ENCODE measurements at places on chromosomes 4 and X. TPM values are rescaled to one million over a fixed set of nuclear protein-coding genes. Genes with fewer than 3 reads are reported as not detected.

- DNase-seq: no peak
These were observed 53.3 kb upstream of the BMP2K start for GRCh38 chr4:78722878-78723277.

GRCh38 chr4:165355900-165356300 lies 22.9 kb upstream of the CPE start:
- no peak for DNase-seq

DNA sequence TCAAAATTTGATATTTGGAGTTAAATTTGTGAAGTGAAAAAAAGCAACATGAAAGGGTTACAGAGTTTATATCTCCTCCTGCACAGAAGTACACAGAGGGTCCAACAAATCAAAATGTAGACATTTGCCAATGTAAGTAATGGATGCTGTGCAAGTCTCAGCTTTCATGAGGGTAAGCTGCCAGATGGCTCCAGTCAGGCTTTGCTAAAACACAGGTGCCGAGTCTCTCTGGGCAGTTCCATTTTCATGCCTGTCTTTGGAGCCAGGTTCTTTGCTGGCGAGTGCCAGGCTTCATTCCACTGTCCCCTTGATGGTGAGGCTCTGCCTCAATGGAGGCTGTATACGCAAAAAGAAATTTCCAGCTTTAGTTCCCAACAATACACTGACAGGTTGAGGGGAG lies 27.9 kb downstream of the SLC4A4 start:
- no peak for DNase-seq

Gene SPANXA1
- total RNA-seq: 2.1 TPM

GRCh38 chrX:70754169-70754848 lies 154.2 kb downstream of the TEX11 start:
- no peak for DNase-seq

DNA sequence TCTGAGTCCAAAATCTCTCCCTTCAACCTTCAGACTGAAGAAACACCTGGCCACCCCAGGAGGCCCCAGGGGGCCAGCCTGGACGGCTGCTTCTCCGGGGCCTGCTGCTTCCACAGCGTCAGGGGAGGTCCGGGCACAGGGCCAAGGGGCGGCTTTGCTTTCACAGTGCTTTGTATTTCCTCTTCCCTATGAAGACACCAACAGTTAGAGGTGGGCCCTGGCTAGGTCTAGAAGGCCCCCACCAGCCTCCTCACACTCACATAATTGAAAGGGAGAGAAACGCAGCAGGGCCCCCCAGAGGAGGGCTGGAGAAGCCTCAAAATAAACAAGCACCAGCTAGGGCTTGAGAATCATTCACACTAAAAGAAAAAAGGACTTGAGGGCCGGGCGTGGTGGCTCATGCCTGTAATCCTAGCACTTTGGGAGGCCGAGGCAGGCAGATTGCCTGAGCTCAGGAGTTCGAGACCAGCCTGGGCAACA lies 17.8 kb downstream of the SCD5 start:
- peak; percentile 55 for DNase-seq

Gene GPC4
- total RNA-seq: 2.4 TPM

- DNase-seq: no peak
These were observed 694 bp downstream of the TBL1X start for GRCh38 chrX:9465380-9466123.

Gene NR3C2
- 3.3 TPM for total RNA-seq

DNA sequence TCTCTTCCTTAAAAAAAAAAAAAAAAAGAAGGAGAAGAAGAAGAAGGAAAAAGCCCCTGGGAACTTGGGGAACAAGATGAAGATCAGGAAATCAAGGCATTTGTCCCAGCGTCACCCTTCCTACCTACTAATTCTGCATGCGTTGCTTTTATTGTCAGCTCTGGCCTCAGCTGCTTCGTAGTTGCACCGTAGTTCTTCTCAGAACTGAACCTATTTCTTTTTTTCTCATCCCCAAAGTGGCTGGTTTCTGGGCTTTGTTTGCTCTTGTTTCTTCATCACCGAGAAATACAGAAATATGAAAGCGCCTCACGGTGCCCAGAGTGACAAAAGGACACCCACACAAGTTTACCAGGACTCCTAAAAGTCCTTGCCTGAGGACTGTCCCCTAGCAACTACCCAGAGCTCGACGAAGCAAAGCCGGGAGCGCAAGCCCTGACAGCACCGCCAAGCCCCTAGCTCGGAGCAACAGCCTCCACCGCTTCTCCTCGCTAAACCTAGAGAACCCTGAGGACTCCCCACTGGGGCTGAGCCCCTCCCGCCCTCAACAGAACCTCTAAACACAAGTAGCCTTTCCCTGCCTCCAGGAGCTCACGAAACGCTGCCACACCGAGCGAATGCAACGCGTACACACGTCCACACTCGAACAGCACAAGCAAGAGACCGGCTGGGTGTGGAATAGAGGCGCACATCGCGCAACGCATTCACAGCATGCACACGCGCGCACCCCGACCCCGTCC lies 710 bp downstream of the PRKG2 start:
- no peak for DNase-seq

- DNase-seq: no peak
These were observed 26.2 kb downstream of the PRSS12 start for GRCh38 chr4:118326585-118326984.

DNA sequence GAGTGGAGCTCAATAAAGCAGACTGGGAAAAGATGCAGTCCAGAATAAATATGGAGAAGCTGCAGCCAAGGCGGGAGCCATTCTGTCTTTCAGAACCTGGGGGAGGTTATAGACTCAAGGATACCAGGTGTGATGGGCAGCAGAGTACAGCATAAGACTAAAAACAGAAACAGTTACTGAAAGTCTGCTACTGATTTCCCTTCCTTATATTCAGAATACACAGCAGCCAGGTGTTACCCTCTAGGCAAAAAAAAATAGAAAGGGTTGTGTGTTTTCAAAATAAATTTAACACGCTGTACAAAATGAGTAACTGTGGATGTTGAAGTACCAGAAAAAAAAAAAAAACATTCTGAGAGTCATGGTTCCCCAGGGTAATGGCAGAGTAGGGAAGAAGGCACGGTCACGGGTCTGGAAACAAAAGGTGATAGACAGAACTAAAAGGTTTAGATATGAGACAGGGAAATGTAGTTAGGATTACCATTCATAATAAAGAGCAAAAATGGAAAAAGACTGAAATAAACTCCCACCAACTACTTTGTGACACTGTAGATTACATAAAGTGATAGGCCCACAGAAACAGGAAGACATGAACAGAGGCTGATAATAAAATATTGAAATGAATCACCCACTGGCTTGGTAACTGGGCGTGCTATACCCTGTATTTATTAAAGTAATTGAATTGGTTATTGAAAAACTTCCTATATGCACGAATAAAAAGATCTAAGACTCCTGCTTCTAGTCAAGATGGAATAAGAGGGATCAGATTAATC lies 10.8 kb upstream of the HHIP start:
- DNase-seq: no peak

Gene ETDA
- total RNA-seq: not detected

- DNase-seq: no peak
These were observed 9.9 kb downstream of the FOXP3 start for GRCh38 chrX:49254639-49255038.

DNA sequence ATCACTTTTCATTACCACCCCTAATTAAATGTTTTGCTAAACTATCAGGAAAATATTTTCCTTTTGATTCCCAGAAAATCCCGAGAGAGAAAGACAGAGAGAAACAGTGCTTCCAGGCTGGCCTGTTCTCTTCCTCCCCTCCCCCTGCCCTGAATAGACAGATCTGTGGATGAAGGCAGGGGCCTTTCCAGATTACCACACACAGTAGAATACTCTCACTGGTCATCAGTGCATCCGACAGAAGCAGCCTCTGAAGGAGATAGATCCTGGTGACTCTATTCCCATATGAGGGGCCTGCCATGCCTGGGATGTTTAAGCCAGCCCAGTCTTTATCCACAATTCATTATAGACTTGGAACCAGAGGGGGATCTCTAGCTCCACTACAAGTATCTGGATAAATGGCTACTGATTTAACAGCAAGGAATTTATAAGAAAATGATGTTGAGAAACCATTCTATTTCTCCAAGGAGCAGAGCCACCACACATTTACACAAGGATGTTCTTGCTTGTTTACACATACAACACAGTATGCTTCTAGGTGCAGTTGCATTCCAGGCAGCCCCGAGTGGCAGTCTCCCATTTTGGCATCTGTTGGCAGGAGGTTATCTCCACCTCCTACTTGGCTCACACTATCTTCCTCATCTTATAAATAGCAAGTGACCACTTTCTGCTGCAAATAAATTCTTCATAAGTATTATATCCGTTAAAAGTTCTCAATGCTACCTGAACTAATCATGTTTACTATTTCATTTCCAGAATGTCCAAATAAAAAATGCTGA lies 115.8 kb downstream of the HS6ST2 start:
- no peak for DNase-seq

DNA sequence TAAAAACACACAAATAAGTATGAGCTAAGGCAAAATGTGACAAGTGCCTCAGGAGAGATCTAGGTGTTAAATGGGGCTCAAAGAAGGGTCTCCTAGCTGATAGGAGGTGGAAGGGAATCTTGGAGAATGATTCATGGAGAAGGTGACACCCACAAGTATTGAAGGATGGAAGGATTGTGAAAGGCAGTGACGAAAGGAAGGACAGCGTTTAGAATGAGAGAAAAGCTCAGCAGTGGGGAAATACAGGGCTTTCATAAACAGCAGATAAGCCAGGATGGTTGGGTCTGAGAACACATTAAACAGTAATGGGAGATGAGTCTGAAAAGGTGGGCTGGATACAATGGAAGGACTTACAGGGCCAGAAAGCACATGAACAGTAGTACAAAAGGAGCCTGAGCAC lies 11.5 kb downstream of the ANXA5 start:
- DNase-seq: no peak

- peak; percentile 13 for DNase-seq
These were observed at the start of gene HAND2 for GRCh38 chr4:173529477-173530325. TSS of gene HAND2 (minus strand) at chr4:173530229. CDS start at chr4:173529289, 940 bp downstream.

Gene VCX3A
- total RNA-seq: not detected

DNA sequence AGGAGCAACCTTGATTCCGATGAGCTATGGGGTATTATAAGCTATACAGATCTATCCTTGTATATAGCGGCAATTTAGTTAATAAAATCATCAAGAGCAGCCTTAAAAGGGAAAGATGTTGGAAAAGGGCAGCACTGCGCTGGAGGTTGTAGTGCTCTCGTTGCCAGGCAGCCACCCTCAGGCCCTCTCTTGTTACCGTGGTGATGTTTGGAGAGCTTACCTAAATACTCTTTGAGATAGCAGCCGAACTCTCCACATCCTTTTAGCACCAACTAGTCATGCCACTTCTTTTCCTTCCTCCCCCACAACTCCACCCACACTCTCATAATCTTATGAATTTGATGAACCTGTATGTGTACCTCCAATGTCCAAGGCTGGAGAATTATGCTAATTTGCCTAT lies 3.8 kb upstream of the RADX start:
- DNase-seq: no peak

- DNase-seq: no peak
These were observed 263.3 kb upstream of the CLNK start for GRCh38 chr4:10947898-10948297.

DNA sequence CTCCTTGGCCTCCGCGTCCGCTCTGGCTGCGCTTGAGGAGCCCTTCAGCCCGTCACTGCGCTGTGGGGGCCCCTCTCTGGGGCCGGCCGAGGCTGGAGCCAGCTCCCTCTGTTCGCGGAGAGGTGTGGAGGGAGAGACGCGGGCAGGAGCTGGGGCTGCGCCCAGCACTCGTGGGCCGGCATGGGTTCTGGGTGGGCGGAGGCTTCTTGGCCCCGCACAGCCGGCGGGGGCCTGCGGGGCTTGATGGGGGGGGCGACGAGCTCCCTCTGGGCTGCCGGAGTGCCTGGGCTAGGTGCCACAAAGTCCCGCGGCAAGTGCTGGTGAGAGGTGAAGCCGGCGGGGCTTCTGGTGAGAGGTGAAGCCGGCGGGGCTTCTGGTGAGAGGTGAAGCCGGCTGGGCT lies 61.9 kb downstream of the ANKRD50 start:
- no peak for DNase-seq

- DNase-seq: no peak
These were observed 135.8 kb upstream of the IL1RAPL2 start for GRCh38 chrX:104430072-104430741.

Gene XAGE1A
- total RNA-seq: 1.0 TPM

DNA sequence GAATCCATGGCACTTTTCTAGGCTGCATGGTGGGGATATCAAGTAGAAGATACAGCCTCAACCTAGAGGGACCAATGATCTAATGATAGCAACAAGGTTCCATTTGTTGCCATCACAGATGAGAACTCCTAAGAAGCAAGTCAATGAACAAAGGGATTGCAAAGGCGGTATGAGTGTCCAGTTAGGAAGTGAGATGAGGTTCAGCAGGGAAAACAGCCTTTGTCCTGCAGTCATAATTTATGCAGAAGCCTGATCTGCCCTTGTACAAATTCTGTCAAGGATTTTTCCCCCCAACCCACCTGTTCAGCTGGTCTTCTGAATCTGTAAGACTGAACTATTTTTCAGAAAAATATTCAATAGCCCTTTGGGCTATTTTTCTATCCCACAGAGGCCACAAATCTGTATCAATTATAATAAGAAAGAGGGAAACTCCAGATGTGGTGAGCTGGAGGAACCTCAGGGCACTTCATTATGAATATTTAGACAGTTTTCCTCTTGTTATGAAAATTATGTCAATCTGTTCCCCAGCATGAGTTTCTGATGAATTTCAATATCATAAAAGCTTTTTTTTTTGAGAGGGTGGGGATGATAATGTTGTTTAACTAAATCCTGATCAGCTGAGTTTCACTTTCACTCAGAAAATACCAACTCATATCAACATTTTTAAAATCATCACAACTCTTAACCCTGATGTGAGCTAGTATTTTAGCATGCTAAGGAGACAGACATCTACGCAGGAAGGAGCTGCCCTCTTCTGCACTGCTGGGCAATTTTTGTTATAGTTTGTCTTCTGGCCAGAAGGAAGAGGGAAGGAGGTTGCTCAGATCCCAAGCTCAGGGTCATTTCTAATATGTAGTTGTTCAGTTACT lies 127.2 kb upstream of the MAP3K15 start:
- no peak for DNase-seq

- peak; percentile 54 for DNase-seq
These were observed 550 bp downstream of the ADGRA3 start for GRCh38 chr4:22515145-22515887.

- DNase-seq: peak; percentile 49
These were observed 19.3 kb downstream of the SEL1L3 start for GRCh38 chr4:25843340-25844097.

DNA sequence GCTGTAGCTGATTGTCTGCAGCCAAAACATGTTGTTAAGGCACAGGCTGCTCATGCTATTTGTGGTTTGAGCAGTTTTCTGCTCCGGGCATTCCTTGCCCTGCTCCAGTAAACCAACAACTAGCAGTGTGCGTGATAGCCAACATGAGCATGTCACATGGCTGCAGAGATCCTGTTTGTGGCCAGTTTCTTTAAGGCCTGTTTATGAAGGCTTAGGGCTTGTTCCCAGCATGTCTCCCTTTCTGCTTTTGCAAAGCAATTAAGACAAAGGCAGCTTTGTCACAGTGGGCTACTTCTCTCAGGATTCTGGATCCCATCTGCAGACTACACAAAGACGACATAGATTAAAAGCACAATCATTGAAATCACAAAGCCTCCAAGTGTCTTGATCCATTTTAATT lies 160.5 kb downstream of the ZNF518B start:
- no peak for DNase-seq

Gene HTR2C
- total RNA-seq: 2.2 TPM

GRCh38 chrX:18574591-18574990 lies 97.3 kb downstream of the RS1 start:
- peak; percentile 51 for DNase-seq

Gene HSFX1
- total RNA-seq: 0.19 TPM

Gene PABPC1L2A
- total RNA-seq: not detected

- no peak for DNase-seq
These were observed 41.2 kb downstream of the ATP10D start for GRCh38 chr4:47526281-47526680.

Gene SRD5A3
- total RNA-seq: 8.4 TPM

- DNase-seq: no peak
These were observed 677.9 kb upstream of the ADGRL3 start for GRCh38 chr4:60522265-60522664.
